Naive thymus-derived CD8-positive, alpha-beta T cell (primary cell): ENCODE measurements at places on chromosomes 13 and 19. TPM values are rescaled to one million over a fixed set of nuclear protein-coding genes. Genes with fewer than 3 reads are reported as not detected.

The TMEM150B gene
- not detected for total RNA-seq

The IGSF23 gene
- total RNA-seq = not detected

- no peaks in the 10 kb centered on the region for H3K27me3 ChIP-seq
- no peaks in the 10 kb centered on the region for H3K36me3 ChIP-seq
- no peak for DNase-seq
- peaks cover 17% of the 10 kb centered on the region for H3K4me1 ChIP-seq
- H3K4me3 ChIP-seq = peak overlapping the region; percentile 37
- H3K27ac ChIP-seq = peak overlapping the region; percentile 94
Measured at GRCh38 chr13:111372651-111373425, 52.4 kb downstream of the TEX29 start.

GRCh38 chr13:67967031-67967430 lies 736.9 kb upstream of the PCDH9 start:
- H3K27ac ChIP-seq = no peak overlapping the region
- no peaks in the 10 kb centered on the region for H3K36me3 ChIP-seq
- H3K4me3 ChIP-seq = no peak overlapping the region
- H3K4me1 ChIP-seq = no peaks in the 10 kb centered on the region
- H3K27me3 ChIP-seq = no peaks in the 10 kb centered on the region

- H3K36me3 ChIP-seq = no peaks in the 10 kb centered on the region
- no peak for DNase-seq
- no peak overlapping the region for H3K27ac ChIP-seq
- no peaks in the 10 kb centered on the region for H3K4me1 ChIP-seq
- H3K4me3 ChIP-seq = no peak overlapping the region
Measured at GRCh38 chr19:35365303-35365702, 5.6 kb upstream of the GPR42 start.
